ENCODE measurements at places on chromosomes 7 and 10. TPM values are rescaled to one million over a fixed set of nuclear protein-coding genes. Genes with fewer than 3 reads are reported as not detected.

The ACHE gene
- 18.4 TPM for total RNA-seq

The SERPINE1 gene
- 3.1 TPM for total RNA-seq

- no peak for DNase-seq
Measured at GRCh38 chr10:120460186-120460585, 3.2 kb downstream of the PLPP4 start.

GRCh38 chr7:16210171-16210570 lies 211.2 kb downstream of the CRPPA start:
- DNase-seq = no peak

- no peak for DNase-seq
Measured at GRCh38 chr7:129980667-129981066, 27.9 kb upstream of the UBE2H start.

The ADAM22 gene
- total RNA-seq = 3.1 TPM

- DNase-seq = no peak
Measured at GRCh38 chr10:526651-527312, 162.7 kb downstream of the DIP2C start.

DNA sequence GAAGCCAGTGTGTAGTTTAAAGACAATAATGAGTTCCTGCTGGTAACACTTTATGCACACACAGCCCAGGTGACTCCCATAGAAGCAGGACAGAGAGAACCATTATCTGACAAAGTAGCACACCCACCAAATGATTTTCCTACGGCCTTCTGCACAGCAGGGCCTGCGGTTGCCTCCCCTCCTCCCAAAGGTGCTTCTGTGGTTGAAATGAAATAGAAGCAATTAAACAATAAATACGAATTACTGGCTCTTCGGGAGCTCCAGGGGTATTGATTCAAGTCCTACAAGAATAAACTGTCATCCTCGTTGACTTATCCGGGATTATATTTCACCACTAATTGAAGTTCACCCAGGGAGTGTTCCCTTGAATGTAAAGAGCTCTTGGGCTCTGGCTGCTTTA lies 172.1 kb downstream of the ACTR3B start:
- DNase-seq = no peak

DNA sequence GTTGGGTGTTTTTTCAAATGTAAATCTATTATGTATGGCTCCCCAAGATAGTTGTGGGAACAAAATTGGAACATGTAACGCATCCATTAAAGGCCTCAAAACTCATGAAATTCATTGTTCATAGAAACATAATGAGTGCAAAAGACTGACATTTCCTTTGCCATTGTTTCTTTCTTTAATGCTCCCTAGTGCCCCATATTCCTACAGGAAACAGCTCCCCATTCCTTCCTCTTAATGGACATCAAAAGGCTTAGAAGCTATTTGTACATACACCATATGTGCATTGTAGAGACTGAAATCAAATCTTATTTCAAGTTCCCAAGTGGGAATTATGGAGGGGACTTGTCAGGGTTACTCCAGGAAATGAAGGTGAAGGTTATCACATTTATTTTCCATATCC lies 139.1 kb downstream of the AHR start:
- no peak for DNase-seq

DNA sequence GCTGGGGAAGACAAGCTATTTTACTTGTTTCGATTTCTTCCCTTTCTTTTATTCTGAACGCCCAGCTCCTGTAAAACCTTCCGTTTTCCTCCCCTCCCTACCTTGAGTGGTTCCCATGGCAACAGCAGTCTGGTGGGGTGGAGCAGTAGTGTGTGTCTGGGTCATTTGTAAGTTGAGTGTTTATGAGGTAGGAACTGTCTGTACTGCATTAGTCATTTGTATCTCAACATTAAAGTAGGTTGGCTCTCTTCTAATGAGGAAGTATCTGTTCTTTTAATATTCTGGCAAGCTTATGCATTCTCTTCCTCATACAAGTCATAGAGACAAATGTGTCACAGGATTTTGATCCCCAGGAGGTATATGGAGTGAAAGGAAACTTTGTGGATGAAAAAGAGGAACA lies 85.3 kb upstream of the CCDC6 start:
- DNase-seq = peak; percentile 36

- DNase-seq = no peak
Measured at GRCh38 chr10:125812128-125812750, 10.8 kb downstream of the UROS start.

DNA sequence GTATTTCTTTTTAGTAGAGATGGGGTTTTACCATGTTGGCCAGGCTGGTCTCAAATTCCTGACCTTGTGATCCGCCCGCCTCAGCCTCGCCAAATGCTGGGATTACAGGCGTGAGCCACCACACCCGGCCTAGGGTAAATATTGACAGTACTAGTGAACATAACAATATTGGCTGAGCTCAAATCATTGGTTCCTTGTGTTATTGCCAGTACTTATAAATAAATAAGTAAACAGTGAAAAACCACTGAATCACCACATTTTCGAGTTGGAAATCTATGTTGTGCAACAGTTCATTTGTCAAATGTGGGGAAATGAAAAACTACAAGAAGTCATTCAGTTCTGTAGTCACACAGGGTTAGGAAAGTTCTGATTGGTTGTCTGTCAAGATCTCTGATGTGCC lies 15.8 kb downstream of the RPP30 start:
- DNase-seq = peak; percentile 31

DNA sequence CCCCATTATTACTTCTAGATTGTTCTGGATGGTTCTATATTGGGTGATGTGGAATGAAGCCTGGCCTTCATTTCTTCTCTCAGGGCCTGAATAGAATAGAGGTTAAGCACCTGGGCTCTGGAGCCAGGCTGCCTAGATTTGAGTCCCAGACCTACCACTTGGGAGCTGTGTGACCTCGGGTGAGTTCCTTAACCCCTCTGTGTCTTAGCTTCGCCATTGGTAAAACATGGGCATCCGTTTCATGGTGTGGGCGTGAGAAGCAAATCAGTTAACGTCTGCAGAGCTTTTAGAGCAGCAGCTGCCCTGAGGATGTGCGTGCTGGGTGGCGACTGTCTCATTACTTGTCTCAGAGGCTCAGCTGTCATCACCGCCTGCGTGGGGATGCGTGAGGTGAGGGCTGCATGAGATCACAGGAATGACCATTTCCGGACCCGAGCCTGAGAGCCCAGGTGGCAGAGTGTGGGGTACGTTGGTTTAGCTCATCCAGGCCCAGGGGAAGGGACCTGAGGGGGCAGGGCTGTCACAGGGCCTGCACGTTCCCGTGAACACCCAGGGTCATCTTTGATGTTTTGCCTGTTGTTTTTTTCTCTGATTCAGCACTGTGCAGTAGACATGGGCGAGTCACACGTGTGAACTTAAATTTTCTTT lies 9.7 kb downstream of the AGAP3 start:
- no peak for DNase-seq

The ANKRD61 gene
- total RNA-seq = not detected

The AMPH gene
- total RNA-seq = 0.58 TPM
